ENCODE measurements at places on chromosomes 4 and X.

- no peak for DNase-seq
Observed at GRCh38 chr4:166144607-166145006, 271.6 kb downstream of the TLL1 start.

GRCh38 chrX:32155044-32155638, 1056.2 kb downstream of the DMD start:
- no peak for DNase-seq

DNA sequence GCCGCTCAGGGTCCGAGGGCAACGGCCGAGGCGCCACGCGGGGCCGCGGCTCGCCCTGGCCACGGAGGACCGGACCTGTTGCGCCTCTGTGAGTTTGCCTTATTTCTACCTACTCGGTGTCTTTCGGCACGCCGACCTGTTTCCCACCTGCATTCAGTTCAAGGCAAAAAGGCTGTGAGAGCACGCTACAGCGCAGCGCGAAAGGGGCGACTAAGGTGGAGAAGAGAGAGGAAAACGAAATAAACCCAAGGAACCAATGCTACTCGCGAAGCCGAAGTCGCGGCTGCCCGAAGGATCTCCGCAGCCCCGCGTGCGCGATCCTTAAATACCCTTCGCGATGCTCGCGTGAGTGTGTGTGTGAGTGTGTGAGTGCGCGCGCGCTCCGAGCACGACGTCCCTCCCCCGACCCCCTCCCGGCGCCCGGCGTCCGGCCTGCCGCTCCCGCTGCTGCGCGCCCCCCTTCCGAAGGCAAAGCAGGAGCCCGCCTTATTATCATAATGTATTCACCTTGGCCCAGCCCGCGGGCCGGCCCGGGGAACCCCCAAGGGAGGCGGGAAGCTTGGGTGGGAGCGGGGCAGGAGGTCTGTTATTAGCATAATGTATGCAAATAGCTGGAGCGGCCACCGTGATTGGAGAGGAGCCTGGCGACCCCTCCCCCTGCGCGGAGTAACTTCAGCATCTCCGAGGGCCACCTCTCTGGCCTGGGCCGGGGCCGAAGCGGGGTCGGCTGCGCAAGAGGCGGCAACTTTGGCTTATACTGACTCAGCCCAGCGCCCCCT, at the start of gene COL25A1:
Gene COL25A1, minus strand, starts transcription at position 298 of the 779 bp plus-strand sequence.
- no peak for DNase-seq

GRCh38 chr4:5998333-5998936, 19.8 kb downstream of the C4orf50 start:
- DNase-seq: no peak

- no peak for DNase-seq
Observed at GRCh38 chrX:78710171-78710570, 37.3 kb upstream of the LPAR4 start.

GRCh38 chrX:153845195-153845594, 14.9 kb upstream of the PDZD4 start:
- no peak for DNase-seq

Measured in activated CD8-positive, alpha-beta memory T cell treated with anti-CD3 and anti-CD28 coated beads for 4 hours (primary cell).